Chondrocyte (in vitro differentiated cells): ENCODE measurements at places on chromosomes 5 and 9.

DNA sequence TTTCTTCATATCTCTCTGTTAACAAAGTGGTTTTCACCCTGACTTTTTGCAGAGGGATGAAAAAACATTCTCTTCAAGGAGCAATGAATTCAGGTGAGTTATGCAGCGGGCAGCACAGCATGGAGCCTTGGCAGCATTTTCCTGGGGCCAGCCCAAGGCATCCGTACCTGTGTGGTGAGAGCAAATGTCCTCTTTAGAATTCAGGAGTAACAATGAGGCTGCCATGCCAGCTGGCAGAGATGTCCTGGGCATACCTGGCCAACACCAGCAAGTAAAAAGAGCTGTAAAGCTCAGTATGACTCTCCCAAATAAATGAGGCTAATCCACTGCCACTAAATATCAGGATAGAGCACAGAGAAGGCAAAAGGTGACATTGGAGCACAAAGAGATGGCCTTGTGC is 277.6 kb upstream of the TRPC7 start:
- H3K27me3 ChIP-seq, result peaks cover 4% of the 10 kb centered on the region
- H3K27ac ChIP-seq, result no peak overlapping the region
- no peaks in the 10 kb centered on the region for H3K4me1 ChIP-seq
- DNase-seq, result no peak
- H3K36me3 ChIP-seq, result no peaks in the 10 kb centered on the region

GRCh38 chr5:129103397-129103796 is 8.8 kb downstream of the ISOC1 start:
- H3K36me3 ChIP-seq, result peaks cover 6% of the 10 kb centered on the region
- DNase-seq, result no peak
- no peak overlapping the region for H3K4me3 ChIP-seq
- H3K27ac ChIP-seq, result no peak overlapping the region

DNA sequence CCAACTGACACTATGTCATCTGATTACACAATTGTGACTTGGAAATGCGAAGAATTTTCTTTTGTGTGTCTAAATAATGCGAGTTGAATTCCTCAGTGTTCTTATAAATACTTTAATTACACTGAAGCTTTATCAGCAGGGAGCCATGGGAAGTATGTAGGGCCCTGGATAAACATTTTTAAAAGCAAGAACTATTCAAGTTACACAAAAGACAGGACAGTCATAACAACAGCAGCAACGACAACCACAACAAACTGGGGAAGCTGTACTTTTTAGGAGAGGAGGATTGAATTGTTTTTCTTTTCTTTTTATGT is 250.3 kb upstream of the ZNF608 start:
- no peak overlapping the region for H3K4me3 ChIP-seq
- H3K36me3 ChIP-seq, result no peaks in the 10 kb centered on the region
- peaks cover 42% of the 10 kb centered on the region for H3K4me1 ChIP-seq
- no peak for DNase-seq
- no peaks in the 10 kb centered on the region for H3K27me3 ChIP-seq

DNA sequence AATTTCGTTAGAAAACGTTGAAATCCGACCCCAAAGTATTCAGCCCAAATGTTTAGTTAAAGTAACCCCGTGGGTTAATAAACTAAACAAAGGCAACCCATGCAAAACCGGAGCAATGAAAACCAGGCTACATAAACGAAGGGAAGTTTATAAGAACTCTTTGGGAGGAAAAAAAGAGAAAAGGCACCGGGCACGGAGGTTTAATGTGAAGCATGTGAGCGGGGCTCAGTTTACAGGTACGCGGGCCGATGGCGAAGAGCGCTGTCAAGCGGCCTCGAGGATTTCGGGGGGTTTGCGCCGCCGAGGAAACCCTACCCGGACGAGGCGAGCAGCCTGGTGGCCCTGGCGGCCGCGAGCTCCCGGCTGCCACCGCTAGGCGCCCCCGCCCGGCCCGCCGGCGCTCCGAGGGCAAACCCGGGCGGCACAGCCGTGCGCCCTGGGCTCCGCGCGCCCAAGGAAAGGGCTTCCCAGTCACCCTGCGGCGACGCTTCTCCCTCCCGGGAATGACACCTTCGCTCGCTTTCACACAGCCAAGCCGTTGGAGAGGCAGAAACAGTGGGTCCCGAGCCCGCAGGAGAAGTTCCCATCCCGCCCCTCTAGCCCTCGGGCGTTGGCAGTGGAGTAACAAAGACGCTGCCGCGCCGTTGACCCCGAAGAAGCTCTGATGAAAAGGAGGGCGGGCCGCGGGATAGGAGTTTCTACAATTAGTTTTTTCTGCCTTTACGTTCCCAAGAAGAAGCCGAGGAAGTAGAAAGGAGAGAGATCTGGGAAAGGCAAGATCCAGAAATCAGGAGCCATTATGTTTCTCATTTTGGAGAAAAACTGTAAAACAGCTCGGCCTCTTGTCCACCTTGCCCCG is 126.0 kb downstream of the TMEM174 start:
- H3K4me1 ChIP-seq, result peaks cover 44% of the 10 kb centered on the region
- H3K27me3 ChIP-seq, result peaks cover 56% of the 10 kb centered on the region
- no peak for DNase-seq
- H3K27ac ChIP-seq, result no peak overlapping the region
- peaks cover 3% of the 10 kb centered on the region for H3K36me3 ChIP-seq
- peak overlapping the region; percentile 57 for H3K4me3 ChIP-seq

DNA sequence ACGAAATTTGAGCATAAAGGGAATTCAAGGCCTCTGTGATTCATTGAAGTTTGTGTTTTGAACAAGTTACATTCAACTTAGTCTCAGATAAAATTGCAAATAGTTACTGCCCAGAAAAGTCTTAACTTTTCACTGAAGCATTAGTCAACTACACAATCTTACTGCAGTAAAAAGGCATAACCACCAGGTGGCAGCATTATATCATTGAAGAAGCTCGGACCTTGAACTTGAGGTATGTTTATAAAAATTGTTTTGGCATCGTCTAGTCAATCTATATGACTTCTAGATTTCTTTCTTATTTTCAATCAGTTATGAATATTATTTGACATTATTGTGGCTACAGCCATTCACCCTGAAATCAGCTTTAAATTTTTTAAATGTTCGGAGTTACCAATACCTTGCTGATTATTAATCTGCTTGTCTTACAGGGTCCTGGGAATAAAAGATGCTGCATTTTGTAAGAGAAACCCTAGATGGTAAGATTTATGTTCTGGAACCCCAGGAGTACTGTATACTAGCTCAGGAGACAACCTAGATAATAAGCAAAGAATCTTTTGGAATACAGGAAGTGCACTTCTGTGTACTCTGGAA is 83.9 kb upstream of the GRAMD2B start:
- H3K27ac ChIP-seq, result no peak overlapping the region
- H3K4me1 ChIP-seq, result peaks cover 27% of the 10 kb centered on the region
- H3K4me3 ChIP-seq, result no peak overlapping the region
- DNase-seq, result no peak
